NCI-H1436 treated with DMSO at 0.1 percent for 48 hours (cell line): ENCODE measurements at places on chromosomes 6 and 20.

DNA sequence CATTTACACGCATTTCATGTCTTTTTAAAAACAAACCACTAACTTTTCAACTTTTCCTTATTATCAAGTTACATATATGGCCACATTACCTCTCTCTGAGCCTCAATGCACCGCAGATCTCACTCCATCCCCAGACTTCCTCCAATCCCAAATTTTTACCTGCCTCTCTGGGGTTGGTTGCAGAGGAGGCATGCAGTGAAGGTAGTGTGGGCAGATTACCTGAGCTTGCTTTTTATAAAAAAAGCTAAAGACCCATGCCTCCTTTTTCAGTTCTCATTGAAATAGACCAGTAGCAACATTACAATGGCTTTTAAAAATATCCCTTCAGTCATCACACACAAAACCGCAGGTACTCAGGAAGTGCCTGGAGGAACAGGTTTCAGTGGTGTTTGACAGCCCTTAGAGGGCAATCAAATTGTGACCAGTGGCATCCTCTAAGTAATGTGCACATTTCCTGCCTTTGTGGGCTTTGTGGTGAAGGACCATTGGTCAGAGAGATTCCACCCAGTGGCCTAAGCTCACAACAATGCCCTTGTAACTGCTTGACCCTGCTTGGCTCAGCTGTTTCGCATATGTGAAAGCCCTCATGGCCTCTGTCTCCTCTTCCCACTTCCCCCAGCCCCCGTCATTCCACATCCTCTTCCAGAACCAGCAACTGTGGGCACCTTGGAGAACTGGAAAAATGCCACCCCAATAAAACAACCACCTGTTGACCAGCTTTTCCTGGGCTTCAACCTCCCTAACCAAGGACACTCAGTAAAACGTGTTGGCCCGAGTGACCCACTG is 30.2 kb upstream of the IL17A start:
- DNase-seq = no peak

GRCh38 chr6:10585209-10585845 is 64.2 kb downstream of the GCNT2 start:
- DNase-seq = no peak

- DNase-seq = no peak
Measured at GRCh38 chr6:141598487-141598886, 534.2 kb upstream of the GJE1 start.

DNA sequence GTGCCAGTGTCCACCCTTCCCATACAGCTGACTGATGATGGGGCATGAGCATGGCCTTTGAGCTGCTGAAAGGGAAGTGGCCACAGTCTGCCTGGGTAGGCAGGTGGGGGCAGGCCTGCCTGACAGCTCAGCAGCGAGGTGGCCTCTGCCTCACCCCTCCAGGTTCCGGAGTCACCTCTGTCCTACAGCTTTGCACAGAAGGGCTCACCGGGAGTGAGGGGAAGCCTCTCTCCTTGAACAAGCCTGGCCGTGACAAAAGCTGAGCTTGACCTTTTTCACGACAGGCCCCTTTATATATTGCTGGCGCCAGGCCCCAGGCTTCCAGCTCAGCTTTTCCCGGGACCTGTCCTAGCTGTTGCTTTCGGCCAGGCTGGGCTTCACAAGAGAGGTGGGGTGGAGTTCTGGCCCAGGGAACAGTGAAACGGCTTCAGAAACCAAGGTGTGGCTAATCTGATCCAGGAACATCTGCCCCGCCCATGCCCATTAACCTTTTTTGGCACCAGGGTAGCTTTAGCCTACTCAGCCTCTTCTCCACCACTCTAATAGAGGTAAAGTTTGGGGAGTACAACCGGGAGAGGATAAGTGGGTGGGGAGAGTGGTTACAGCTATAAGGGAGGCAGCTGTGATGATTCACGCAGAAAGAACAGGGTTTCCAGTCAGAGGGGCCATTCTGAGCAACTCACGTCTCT is 42.9 kb downstream of the C6orf132 start:
- no peak for DNase-seq

DNA sequence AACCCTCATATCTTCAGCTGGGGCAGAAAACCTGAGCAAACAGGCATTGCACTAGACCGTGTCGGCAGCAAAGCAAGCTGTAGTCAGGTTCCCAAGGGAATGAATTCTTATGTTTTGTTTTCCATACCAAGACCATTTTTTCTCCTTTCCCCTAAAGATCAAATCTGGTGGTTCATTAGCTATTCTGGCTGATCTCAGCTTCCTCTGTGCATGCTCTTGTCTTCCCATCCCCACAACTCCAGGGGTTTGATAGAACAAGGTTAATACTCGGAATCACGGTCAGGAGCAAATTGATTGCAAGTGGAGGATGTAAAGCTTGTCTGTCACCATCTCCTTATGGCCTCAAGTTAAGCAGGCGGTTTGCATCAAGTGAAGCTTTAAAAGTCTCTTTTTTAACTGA is 778.8 kb downstream of the KIF16B start:
- no peak for DNase-seq

GRCh38 chr20:57188576-57189079 is 77.8 kb downstream of the BMP7 start:
- no peak for DNase-seq

GRCh38 chr6:12528581-12529363 is 187.8 kb upstream of the PHACTR1 start:
- no peak for DNase-seq

DNA sequence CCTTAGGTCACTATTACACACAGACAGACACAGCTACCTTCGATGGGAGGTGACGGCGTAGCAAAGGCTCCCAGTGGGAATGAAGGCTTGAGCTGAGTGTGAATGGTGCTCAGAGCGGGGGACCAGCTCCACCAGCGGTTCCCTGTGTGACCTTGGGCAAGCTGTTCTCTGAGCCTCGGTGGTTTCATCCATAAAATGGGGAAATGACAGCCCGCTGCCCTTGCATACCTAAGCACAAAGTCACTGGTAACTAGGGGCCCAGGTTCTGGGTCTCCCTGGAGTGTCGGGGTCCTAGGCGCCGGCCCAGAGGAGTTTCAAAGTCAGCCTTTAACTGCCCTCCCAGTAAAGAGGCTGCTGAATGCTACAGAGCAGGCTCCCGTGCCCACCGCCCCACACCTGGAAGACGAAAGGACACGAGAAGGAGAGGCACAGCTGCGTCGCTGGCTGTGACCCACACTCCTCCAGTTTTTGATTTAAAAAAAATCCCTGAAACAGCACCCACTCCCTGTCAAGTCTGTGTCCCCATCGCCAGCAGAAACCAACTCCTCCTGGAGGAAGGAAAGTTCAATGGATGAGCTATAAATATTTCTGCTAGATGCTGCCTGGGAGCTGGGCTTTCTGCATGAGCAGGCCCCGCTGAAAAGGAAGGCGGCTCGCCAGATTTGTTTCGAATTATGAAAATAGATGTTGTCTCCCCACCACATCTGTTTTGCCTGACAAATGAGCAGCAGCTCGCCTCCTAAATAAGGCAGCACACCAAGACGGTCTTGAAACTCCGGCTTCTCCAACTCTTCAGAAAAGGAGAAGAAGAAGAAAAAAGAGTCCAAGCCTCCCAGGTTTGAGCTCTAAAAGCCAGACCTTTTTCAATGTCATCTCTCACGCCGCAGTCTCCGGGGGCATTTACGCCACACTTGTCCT is 27.4 kb downstream of the PMEPA1 start:
- DNase-seq = no peak

DNA sequence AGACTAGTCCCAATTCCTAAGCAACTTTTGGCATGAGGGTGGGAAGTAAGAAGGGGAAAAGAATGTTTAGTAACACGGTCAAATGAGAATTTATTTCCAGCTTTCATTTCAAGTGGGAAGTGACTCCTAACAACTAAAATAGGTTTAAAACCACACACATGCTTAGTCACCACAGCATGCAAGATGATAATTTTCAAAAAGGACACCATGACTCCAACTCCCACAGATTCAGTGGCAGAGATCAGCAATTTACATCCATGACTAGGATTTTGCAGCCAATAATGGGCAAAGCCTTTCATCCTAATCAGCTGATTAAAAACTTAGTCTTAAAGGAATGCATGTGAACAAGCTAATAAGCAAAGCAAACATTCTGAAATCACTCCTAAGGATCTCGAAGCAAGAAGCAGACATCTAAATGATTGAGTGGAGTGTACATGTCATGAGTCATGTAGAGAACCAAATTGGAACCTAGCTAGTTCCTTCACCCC is 48.1 kb upstream of the GCLC start:
- DNase-seq = no peak
